Dermis microvascular lymphatic vessel endothelial cell (primary cell): ENCODE measurements at places on chromosomes 4 and X. TPM values are rescaled to one million over a fixed set of nuclear protein-coding genes. Genes with fewer than 3 reads are reported as not detected.
A peak's percentile ranks its signal among the peaks of the same experiment; 100 is the strongest.

DNA sequence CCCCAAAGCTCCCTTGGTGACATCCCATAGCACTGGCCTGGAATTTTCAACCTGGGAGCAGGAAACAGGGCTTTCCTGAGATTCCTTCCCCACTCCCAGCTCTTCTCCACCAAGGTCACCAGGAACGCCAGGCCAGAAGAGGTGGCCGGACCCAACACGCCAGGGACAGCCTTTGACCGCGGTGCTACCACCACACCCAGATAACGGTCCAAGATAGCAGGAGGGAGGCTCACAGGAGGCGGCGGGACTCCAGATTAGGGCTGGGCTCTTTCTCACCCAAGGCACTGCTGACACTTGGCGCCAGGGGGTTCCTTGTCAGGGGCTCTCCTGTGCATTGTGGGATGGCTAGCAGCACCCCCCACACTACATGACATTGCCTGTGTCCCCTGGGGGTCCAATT, 22.9 kb downstream of the ZFYVE28 start:
- DNase-seq: no peak

GRCh38 chr4:182246401-182247205, 3.4 kb downstream of the TENM3 start:
- DNase-seq: no peak

- DNase-seq: peak; percentile 27
Observed at GRCh38 chr4:47933840-47934239, 19.5 kb upstream of the NFXL1 start.

DNA sequence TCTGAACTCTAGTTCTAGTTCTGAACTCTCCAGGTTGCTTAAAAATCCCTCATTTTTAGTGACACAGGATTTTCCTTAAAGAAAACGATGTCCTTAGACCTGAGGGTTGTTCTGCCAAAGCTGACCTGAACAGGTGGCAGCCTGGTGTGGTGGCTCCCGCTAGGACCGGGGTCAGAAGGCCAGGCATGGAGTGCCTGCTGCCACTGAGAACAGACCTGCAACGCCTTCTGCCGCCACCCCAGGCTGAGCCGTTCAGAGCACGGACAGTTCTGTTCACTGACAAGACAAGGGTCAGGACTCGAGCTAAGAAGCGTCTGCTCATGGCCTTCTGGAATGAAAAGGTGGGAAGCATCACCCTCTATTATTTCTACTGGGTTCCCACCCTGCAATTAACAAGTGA, 15.8 kb downstream of the DCTD start:
- no peak for DNase-seq

DNA sequence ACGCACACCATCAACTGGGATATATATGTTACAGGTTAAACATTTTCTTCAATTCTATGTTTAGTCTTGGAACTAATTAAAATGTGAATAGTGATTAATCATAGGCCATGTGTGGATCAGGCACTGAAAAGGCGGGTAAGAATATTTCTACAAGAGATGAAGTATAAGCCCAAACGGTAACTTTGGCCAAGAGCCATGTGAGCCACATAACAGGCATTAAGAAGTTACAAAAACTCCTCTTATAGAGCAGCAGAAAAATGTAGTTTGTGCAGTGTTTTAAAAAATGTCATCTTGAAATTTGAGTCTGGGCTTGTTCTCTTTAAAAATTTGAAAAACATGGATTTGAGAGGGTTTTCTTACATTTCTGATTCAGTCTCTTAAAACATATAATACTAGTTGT, 521.8 kb upstream of the DIPK2B start:
- DNase-seq: no peak

DNA sequence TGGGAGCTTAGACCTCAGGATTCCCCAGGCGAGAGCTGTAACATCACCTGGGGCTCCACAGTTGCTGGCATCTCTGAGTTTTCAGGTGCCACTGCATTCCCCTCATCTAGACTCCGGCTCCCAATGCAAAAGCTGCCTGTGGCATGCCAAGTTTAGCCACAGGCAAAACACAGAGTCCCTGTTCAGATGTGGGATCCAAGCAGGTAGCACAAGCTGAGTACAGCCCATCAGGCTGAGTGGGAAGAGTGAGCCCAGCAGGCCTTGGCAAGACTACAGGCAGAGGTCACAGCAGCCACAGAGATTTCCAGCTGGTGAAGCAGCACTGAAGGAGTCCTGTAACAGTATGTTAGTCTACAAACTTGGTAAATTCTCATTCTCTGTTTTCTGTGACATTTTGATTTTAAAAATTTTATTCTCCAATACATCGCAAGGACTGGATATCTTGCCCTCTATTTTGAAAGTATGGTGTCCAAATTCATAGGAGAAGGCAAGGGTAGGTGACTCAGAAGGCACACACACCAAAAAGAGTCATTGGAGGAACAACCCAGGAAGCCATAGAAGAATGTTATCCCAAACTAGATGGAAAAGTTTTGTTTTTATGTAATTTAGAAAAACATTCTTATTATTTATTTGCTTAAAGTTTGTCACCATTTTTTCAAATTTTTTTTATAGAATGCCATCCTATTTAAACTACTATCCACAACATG, 13.6 kb upstream of the CXCL2 start:
- no peak for DNase-seq

- DNase-seq: no peak
Observed at GRCh38 chr4:955931-956381, 17.4 kb downstream of the DGKQ start.

DNA sequence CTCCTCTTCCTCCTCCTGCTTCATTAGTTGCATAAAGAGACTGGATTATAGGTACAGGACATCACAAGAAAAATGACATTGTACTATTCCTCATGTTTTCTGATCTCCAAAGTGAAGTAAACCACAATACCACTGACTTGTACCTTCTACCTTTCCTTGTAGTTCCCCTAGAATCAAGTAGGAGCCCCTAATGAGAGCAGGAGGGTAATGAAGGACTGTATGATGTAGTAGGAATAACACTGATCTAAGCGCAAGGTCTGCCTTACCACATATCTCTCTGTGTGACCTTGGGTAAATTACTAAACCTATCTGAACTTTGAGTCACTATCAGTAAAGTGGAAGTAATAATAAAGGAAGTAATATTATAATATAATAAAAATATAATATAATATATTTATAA, 3.6 kb downstream of the VSIG4 start:
- DNase-seq: no peak

GRCh38 chrX:120302434-120302833, 8.8 kb downstream of the TMEM255A start:
- no peak for DNase-seq

GRCh38 chr4:162011089-162011488, 152.7 kb downstream of the FSTL5 start:
- DNase-seq: no peak

DNA sequence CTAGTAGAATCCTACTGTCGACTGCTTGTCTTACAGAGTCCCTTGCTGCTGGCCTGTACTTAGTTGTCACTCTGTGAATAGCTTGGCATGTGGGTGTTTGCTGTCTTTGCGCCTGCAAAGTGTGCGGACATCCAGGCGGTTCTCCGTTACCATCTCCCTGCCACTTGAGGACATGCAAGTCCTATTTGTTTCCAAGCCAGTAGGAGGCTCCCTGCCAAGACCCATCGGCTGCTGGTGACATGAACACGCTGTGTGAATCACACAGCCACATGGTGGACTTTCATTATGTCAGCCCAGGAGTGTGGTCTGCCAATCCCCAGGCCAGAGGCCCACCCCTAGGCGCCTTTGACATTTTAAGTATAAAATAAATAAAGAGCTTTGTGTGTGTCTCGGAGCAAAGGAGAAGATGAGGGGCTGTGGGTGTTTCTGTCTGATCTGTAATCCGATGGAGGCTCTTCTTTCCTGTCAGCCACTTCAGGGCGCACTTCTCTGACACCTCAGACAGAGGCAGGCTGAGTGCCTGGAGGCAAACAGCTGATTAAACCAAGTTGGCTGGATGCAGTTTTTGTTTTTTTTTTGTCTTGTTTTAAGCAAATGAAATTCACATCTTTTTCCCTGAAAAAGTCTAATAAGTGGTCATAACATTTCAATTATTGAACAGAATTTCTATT, 51.5 kb downstream of the ALPK1 start:
- DNase-seq: peak; percentile 42

- DNase-seq: no peak
Observed at GRCh38 chr4:168241953-168242352, 76.6 kb downstream of the DDX60 start.

- no peak for DNase-seq
Observed at GRCh38 chrX:118862091-118862490, 38.5 kb downstream of the ZCCHC12 start.

DNA sequence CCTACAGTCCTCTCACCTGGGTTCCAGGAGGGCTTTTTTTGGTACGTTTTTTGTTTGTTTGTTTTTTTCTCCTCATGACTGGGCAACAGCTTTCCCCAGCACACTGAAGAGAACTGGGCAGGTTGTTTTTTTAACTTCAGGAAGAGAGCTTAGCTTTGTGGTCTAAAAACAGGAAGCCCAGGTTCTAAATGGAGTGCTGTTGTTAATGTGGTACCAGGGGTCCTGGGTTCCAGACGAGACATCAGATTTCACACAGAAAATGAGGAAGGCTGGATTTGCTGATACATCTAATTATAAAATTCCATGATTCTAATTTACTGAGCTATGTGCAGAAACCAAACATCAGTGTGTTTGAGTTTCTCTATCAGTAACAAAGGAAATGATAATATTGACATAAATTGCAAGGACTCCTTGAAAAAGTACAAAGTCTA, 4.2 kb downstream of the MYOZ2 start:
- peak; percentile 44 for DNase-seq

- DNase-seq: no peak
Observed at GRCh38 chr4:89586318-89586717, 250.6 kb downstream of the SNCA start.

DNA sequence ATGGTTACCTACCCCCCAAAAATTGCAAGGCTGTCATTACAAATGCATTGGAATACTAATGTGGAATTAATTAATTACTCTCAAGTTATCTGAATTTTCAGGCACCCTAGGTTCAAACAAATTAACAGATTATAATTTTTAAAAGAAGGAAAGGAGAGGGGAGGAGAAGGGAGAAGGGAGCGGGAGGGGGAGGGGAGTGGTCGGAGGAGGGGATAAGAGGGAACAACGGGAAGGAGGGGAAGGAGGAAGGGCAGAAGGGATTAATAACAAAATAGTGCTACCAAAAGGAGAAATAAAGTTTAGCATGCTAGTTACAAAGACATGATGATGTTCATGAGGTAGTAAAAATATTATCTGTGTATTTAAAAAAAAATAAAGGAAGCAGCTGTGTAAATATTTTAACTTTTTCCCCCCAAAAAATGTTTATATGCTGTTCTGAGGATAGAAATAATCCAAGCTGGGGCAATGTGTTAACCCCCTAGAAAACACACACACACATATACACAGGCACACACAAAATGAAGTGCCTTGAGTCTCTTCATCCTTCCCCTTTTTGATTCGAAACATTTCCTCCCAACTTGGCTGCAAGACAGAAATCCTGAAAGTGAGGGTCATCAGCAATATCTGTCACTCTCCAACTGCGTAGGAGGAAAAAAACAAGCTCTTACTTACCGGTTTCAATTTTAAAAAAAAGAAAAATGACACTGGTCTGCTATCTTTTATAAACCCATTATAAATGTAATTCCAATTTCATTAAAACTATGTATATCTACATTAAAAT, 58.8 kb downstream of the PPP3CA start:
- peak; percentile 71 for DNase-seq

DNA sequence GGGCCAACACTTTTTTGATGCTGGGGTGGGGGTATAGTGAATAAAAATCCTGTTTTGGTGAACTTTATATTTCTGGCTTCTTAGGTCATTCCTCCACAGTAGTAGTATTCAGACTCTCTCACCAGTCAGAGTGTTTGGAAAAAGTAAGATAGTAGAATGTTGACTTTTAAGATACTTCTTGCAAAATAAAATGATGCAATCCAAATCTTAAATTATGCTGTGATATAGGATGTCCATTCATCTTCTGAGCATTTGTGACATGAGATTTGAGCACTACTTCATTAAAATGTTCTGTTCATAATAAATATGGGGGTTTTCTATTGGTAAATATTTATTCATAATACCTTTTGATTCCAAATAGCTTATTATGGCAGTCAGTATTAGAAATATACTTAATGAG, 70.1 kb downstream of the BMP2K start:
- no peak for DNase-seq

GRCh38 chr4:106830879-106831278, 205.2 kb downstream of the DKK2 start:
- no peak for DNase-seq

Gene NPFFR2
- total RNA-seq: not detected in 2 replicates

Gene MMAA
- total RNA-seq: 1.5 and 1.8 TPM in 2 replicates

Gene CRMP1
- total RNA-seq: 0.13 and 1.5 TPM in 2 replicates

Gene ABCD1
- total RNA-seq: 6.2 and 9.1 TPM in 2 replicates

Gene NIPAL1
- total RNA-seq: 0.38 and 0.39 TPM in 2 replicates

Gene LRP2BP
- total RNA-seq: 0.38 and 0.51 TPM in 2 replicates

Gene MND1
- 0.76 and 2.7 TPM in 2 replicates for total RNA-seq

Gene HERC5
- 1.4 and 3.4 TPM in 2 replicates for total RNA-seq

Gene CYBB
- not detected in 2 replicates for total RNA-seq

Gene PPARGC1A
- total RNA-seq: 0.26 and 2.7 TPM in 2 replicates

Gene MAGED4
- total RNA-seq: 18.9 and 33.4 TPM in 2 replicates

Gene APBB2
- 23.0 and 30.9 TPM in 2 replicates for total RNA-seq

Gene EPHA5
- total RNA-seq: not detected in 2 replicates

Gene WWC2
- total RNA-seq: 20.3 and 26.0 TPM in 2 replicates
